Activated T-helper 2 cell treated with anti-CD3 and anti-CD28 coated beads, Interferon-gamma antibody, Interleukin-2, Interleukin-4, amounts not matched to agents 10 μg/mL and 5 μg/mL and 100 μg/mL, durations not matched to agents 14 hours and 24 hours and 36 hours (primary cell): ENCODE measurements at places on chromosomes 6 and 20. TPM values are rescaled to one million over a fixed set of nuclear protein-coding genes. Genes with fewer than 3 reads are reported as not detected.
A peak's percentile ranks its signal among the peaks of the same experiment; 100 is the strongest.

DNA sequence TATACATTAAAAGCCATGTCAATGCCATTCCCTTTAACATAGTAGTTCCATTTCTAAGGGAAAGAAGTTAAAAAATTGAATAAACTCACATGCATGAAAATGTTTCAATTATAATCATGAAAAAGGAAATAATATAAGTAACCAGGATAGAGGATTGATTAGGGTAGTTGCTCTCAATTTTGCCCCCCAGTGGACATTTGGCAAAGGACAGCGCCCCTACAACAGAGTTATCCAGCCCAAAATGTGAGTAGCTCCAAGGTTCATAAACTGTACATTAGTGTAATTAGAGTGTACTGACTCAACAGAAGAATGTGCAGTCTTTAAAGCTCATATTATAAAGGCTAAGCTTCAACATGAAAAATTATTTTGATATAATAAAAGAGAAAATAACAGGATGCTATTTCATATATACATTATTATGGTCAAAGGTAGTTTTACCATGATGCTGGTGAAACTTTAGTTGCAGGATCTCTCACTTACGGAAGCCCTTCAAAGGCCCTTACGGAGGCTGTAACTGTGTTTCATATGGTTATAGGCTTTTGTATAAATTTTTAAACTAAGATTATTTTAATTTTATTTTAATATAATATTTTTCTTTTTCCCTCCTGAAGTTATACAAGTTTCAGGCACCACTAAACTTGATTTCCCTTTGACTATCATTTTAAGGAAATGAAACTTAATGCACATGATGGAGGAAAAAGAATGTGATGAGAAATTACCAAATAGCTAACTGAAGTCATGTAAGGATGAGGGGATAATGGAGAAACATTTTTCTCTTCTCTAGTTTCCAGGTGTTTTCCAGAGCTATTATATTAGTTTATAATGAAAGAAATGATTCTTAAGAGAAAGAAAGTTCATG lies 403.6 kb downstream of the PLCB1 start:
- H3K36me3 ChIP-seq: no peaks in the 10 kb centered on the region
- H3K27me3 ChIP-seq: no peaks in the 10 kb centered on the region
- H3K4me1 ChIP-seq: no peaks in the 10 kb centered on the region
- H3K4me3 ChIP-seq: no peak overlapping the region
- DNase-seq: no peak

DNA sequence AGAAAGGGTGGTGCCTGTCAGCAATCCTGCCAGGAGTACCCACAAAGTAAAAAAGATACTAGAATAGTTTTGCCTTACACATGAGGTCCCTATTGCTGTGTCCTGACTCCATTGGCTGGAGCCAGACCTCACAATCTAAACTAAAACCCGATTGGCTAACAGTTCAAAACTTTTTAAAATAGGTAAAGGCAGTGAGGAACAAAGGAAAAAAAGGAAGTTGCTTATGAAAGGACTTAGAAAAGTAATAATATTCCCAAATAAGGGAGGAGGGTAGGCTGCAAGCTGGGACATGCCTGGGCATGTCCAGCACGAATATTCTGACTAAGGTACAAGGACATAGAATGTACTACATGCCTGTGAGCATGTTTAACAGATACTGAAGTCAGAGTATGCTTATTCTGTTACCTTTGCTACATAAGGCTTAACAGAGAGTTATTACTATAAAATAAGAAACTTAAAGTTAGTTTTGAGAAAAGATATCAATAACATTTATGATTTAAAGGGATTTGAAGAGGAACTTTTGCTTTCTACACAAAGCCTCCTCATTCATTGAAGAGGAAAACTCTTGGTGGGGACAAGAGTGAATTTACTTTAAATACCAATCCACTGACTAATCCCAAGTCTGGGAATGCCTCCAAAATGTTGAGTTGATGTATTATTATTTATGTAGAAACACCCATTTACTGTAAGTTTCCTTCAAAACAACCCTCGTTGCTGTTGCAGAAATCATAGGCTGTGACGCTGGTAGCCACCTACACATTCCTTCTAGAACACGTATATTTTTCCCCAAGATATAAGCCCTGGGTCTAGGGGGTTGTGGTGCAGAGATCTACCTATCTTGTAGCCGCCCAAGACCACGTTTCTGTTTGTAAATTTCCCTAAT lies 8.2 kb upstream of the MTHFD1L start:
- H3K36me3 ChIP-seq: no peaks in the 10 kb centered on the region
- peaks cover 30% of the 10 kb centered on the region for H3K27me3 ChIP-seq
- H3K27ac ChIP-seq: no peak overlapping the region
- H3K4me3 ChIP-seq: no peak overlapping the region

The PHACTR1 gene
- total RNA-seq: 0.05 and 0.11 TPM in 2 replicates

GRCh38 chr6:9346923-9347322 lies 911.6 kb upstream of the SLC35B3 start:
- no peak overlapping the region for H3K4me3 ChIP-seq
- H3K36me3 ChIP-seq: no peaks in the 10 kb centered on the region
- DNase-seq: no peak
- no peak overlapping the region for H3K27ac ChIP-seq
- no peaks in the 10 kb centered on the region for H3K27me3 ChIP-seq

The RCAN2 gene
- total RNA-seq: not detected in 2 replicates

GRCh38 chr6:123529843-123530242 lies 106.9 kb downstream of the TRDN start:
- H3K4me1 ChIP-seq: no peaks in the 10 kb centered on the region
- no peaks in the 10 kb centered on the region for H3K36me3 ChIP-seq
- H3K27ac ChIP-seq: no peak overlapping the region
- H3K4me3 ChIP-seq: no peak overlapping the region
- no peaks in the 10 kb centered on the region for H3K27me3 ChIP-seq
- DNase-seq: no peak

- no peak overlapping the region for H3K4me3 ChIP-seq
- H3K36me3 ChIP-seq: no peaks in the 10 kb centered on the region
- no peaks in the 10 kb centered on the region for H3K27me3 ChIP-seq
- no peak overlapping the region for H3K27ac ChIP-seq
Measured at GRCh38 chr20:16036331-16036730, 536.9 kb downstream of the KIF16B start.

- H3K4me3 ChIP-seq: no peak overlapping the region
- peaks cover 2% of the 10 kb centered on the region for H3K27me3 ChIP-seq
- no peak for DNase-seq
- H3K4me1 ChIP-seq: no peaks in the 10 kb centered on the region
- H3K27ac ChIP-seq: no peak overlapping the region
Measured at GRCh38 chr6:33958526-33959328, 154.9 kb upstream of the MLN start.

- peaks cover 26% of the 10 kb centered on the region for H3K4me1 ChIP-seq
- H3K36me3 ChIP-seq: no peaks in the 10 kb centered on the region
- peaks cover 15% of the 10 kb centered on the region for H3K27me3 ChIP-seq
- no peak for DNase-seq
- H3K27ac ChIP-seq: no peak overlapping the region
Measured at GRCh38 chr6:16802071-16802470, 40.8 kb upstream of the ATXN1 start.

The RIN2 gene
- not detected in 2 replicates for total RNA-seq

The NOP56 gene
- total RNA-seq: 693 and 705 TPM in 2 replicates

DNA sequence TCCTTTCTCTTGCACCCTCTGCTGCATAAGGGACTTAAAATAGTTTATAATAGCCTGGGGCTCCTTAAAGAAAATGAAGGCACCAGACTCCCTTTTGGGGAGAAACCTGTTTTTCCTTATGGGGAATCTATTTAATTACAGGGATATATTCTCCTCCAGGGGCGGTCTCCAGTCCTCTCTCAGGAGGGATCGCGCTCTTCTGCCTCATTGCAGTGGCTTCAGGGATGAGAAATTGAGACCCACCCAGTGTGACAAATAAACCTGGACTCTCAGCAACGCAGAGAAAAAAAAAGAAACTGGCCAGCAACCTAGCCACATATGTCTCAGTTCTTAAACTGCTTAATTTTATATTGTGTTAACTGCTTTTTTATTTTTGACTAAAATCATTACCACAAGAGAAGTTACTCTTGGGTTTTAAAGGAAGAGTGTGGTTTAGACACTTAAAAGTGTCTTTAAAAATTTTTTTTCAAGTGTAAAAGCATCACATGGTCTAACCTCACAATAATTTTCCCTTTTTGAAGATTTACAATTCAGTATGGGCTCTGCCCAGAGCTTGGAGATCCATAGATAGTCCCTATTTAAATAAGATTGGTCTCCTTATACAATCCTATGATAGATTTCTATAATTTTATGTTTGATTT lies 11.7 kb upstream of the GOPC start:
- H3K36me3 ChIP-seq: no peaks in the 10 kb centered on the region
- H3K27ac ChIP-seq: no peak overlapping the region
- no peak for DNase-seq
- H3K27me3 ChIP-seq: peaks cover 7% of the 10 kb centered on the region
- no peak overlapping the region for H3K4me3 ChIP-seq

GRCh38 chr20:51272401-51272800 lies 249.5 kb upstream of the KCNG1 start:
- H3K27ac ChIP-seq: no peak overlapping the region
- H3K36me3 ChIP-seq: no peaks in the 10 kb centered on the region
- DNase-seq: no peak
- H3K4me3 ChIP-seq: no peak overlapping the region
- no peaks in the 10 kb centered on the region for H3K4me1 ChIP-seq
- peaks cover 22% of the 10 kb centered on the region for H3K27me3 ChIP-seq

DNA sequence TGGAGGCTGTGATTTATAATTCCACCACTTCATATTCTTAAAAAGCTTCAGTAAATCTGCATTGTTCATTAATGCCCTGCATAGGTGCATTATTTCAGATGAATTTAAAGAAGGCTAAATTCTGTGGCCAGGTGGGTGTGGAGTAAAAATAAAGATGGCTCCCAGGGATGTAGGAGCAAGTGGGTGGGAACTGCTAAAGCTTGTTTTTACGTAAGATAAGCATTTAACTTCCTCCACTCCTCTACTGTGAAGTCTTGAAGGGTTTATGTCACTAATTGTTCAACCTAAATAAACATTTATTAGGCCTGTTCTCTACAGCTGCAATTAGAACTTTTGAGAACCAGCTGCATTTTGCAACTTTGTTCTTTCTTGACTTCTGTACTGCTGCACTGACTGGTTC lies 6.8 kb upstream of the SLC35B3 start:
- no peaks in the 10 kb centered on the region for H3K36me3 ChIP-seq
- no peaks in the 10 kb centered on the region for H3K4me1 ChIP-seq
- H3K27ac ChIP-seq: no peak overlapping the region
- H3K27me3 ChIP-seq: no peaks in the 10 kb centered on the region
- no peak for DNase-seq

The C4B gene
- total RNA-seq: 2.9 and 4.2 TPM in 2 replicates

The PRL gene
- total RNA-seq: not detected in 2 replicates

- H3K4me1 ChIP-seq: peaks cover 68% of the 10 kb centered on the region
- H3K27me3 ChIP-seq: no peaks in the 10 kb centered on the region
- H3K36me3 ChIP-seq: peaks cover 86% of the 10 kb centered on the region
- no peak overlapping the region for H3K27ac ChIP-seq
- no peak overlapping the region for H3K4me3 ChIP-seq
Measured at GRCh38 chr6:11350294-11350693, 117.8 kb upstream of the NEDD9 start.

GRCh38 chr6:40950986-40951698 lies 87.9 kb downstream of the UNC5CL start:
- H3K27ac ChIP-seq: no peak overlapping the region
- H3K4me1 ChIP-seq: no peaks in the 10 kb centered on the region
- H3K27me3 ChIP-seq: peaks cover 31% of the 10 kb centered on the region
- no peak for DNase-seq

- H3K36me3 ChIP-seq: peaks cover 38% of the 10 kb centered on the region
- no peak overlapping the region for H3K4me3 ChIP-seq
- no peak overlapping the region for H3K27ac ChIP-seq
- H3K27me3 ChIP-seq: no peaks in the 10 kb centered on the region
Measured at GRCh38 chr6:119361209-119361608, 11.6 kb upstream of the MAN1A1 start.

The IL17F gene
- not detected in 2 replicates for total RNA-seq

The OXT gene
- total RNA-seq: 0.55 TPM in 1 of 2 replicates, not detected in the other

GRCh38 chr6:16700202-16700915 lies 60.9 kb downstream of the ATXN1 start:
- peak overlapping the region; percentile 95 for H3K27ac ChIP-seq

DNA sequence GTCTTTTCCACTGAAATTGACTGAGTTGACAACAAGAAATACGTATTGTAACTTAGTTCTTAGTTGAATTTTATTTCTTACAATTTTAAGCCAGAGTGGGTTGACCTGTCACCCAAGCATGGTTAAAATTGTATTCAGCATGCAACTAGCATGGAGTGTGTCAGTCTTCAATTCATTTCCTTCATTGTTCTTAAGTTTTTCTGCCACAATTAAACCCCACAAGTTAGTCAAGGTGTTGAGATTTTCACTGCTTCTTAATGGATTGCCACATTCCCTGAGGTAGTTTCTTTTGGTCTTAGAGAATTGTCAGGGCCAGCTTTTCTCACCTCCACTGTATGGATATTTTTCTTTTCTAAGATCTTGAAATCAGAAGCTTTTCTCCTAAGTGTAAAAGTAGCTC lies 2.1 kb downstream of the PTPN1 start:
- H3K27ac ChIP-seq: peak overlapping the region; percentile 93
- H3K36me3 ChIP-seq: peaks cover 52% of the 10 kb centered on the region
- no peaks in the 10 kb centered on the region for H3K27me3 ChIP-seq
- no peak for DNase-seq

- H3K4me1 ChIP-seq: peaks cover 47% of the 10 kb centered on the region
- H3K36me3 ChIP-seq: peaks cover 42% of the 10 kb centered on the region
- H3K27me3 ChIP-seq: no peaks in the 10 kb centered on the region
- peak overlapping the region; percentile 98 for H3K27ac ChIP-seq
- H3K4me3 ChIP-seq: peak overlapping the region; percentile 99
Measured at GRCh38 chr20:297925-298775, 780 bp downstream of the ZCCHC3 start.

DNA sequence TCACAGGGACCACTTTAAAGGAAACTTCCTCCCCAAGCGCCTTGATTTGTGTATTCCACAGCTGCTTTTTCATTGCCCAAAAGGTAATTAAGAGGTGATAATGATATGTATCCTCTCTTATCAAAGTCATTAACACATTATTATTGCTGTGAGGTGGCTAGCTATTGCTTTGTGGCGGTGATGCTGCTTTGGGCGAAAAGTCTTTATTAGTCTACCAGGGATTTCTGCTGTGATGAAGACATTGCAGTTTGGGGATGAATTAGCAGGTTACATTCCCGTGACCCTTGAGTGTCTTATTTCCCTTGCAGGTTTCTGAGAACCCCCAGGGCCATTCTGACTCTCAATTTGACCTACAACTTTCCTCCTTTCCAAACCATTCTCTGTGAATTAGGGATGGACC lies 143.4 kb upstream of the SOX4 start:
- DNase-seq: no peak
- no peak overlapping the region for H3K4me3 ChIP-seq
- no peak overlapping the region for H3K27ac ChIP-seq
- no peaks in the 10 kb centered on the region for H3K36me3 ChIP-seq
- H3K27me3 ChIP-seq: peaks cover 32% of the 10 kb centered on the region

The POLR3F gene
- 12.5 and 13.5 TPM in 2 replicates for total RNA-seq

The ADGRF4 gene
- total RNA-seq: not detected in 2 replicates

GRCh38 chr20:13022401-13023155 lies 13.8 kb downstream of the SPTLC3 start:
- peaks cover 4% of the 10 kb centered on the region for H3K36me3 ChIP-seq
- no peak overlapping the region for H3K27ac ChIP-seq
- H3K4me1 ChIP-seq: peaks cover 2% of the 10 kb centered on the region
- no peaks in the 10 kb centered on the region for H3K27me3 ChIP-seq

GRCh38 chr6:26122005-26122388 lies 34.8 kb downstream of the HFE start:
- DNase-seq: no peak
- peaks cover 24% of the 10 kb centered on the region for H3K36me3 ChIP-seq
- H3K4me1 ChIP-seq: peaks cover 33% of the 10 kb centered on the region
- H3K27me3 ChIP-seq: no peaks in the 10 kb centered on the region
- H3K4me3 ChIP-seq: peak overlapping the region; percentile 100
